ENCODE measurements at places on chromosomes 7 and 10. TPM values are rescaled to one million over a fixed set of nuclear protein-coding genes. Genes with fewer than 3 reads are reported as not detected.

Gene PTPRE
- polyA plus RNA-seq: 7.6 TPM

Gene GBX1
- not detected for polyA plus RNA-seq

- DNase-seq: no peak
These were observed 82.6 kb upstream of the AUTS2 start for GRCh38 chr7:69515495-69516212.

GRCh38 chr10:107168738-107169137 lies 4.2 kb upstream of the SORCS1 start:
- DNase-seq: no peak

DNA sequence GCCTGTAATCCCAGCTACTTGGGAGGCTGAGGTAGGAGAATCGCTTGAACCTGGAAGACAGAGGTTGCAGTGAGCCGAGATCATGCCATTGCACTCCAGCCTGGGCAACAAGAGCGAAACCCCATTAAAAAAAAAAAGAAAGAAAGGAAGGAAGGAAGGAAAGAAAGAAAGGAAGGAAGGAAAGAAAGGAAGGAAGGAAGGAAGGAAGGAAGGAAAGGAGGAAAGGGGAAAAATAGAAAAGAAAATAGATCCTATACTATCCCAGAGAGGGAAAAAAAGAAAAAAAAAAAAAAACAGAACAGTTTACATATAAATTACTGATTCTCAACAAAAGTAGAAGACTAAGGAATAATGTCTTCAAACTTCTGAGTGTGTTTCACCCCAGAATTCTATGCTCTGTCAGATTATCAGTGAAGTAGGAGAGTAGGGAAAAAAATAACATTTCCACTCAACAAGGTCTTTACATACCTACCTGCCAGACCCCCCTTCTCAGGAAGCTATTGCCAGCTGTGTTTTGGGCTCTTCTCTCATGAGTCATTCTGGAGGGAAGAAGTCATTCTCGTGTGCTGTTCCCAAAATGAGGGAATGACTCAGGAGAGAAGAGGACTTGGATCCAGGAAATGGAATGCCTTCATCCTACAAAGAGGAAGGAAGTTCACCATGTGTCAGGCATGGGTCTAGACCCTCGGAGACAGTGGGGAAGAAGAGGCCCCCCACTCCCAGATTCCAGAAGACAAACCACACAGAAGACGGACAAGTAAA lies 20.9 kb downstream of the RGS10 start:
- DNase-seq: no peak

DNA sequence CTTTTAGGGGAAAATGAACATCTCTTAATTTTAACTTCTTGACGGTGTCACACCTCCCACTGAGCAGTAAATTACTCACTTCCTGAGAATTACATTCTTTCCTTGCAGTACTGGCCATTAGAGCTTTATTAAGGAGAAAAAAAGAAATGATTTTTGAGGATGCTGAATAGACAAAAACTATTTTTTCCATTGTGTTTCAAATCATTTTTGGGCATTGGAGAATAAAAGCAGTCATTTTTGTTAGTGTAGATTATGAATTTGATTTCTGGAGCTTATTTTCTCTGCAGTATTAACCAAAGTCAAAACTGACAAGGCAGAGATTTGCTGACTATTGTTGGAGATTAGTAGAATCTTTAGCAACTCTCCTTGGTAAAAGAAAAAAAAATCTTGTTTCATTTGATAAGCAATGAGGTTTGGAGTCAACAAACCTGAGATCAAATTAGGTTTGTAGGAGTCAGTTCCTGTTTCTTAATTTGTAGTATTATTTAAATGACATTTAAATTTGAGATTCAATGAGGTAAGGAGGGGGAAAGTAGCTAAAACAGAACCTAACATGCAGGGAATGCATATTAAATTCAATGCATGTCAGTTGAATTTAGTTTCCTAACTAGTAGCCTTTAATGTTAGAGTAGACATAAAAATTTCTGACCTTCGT lies 70.6 kb downstream of the AP3M1 start:
- DNase-seq: no peak

- no peak for DNase-seq
These were observed 42.8 kb downstream of the GRB10 start for GRCh38 chr7:50739744-50740435.

- no peak for DNase-seq
These were observed 24.1 kb downstream of the SEMA3D start for GRCh38 chr7:85162721-85163120.

DNA sequence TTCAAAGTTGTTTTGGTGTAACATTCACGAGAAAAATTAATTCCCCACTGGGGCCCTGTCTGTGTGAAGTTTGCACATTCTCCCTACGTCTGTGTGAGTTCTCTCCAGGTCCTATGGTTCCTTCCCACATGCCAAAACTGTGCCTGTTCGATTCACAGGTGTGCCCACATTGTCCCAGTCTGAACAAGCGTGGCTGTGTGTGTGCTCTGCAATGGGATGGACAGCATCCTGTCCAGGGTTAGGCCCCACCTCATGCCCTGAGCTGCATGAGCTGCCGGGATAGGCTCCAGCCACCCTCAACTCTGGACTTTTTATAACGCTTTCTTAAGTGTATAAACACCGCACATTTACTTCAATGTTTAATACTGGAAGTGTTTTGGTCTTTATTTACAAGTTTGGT lies 55.4 kb downstream of the ARHGAP21 start:
- no peak for DNase-seq

GRCh38 chr7:74069790-74070618 lies 13.6 kb upstream of the LIMK1 start:
- no peak for DNase-seq

GRCh38 chr10:94902080-94902479 lies 36.4 kb upstream of the CYP2C9 start:
- no peak for DNase-seq

DNA sequence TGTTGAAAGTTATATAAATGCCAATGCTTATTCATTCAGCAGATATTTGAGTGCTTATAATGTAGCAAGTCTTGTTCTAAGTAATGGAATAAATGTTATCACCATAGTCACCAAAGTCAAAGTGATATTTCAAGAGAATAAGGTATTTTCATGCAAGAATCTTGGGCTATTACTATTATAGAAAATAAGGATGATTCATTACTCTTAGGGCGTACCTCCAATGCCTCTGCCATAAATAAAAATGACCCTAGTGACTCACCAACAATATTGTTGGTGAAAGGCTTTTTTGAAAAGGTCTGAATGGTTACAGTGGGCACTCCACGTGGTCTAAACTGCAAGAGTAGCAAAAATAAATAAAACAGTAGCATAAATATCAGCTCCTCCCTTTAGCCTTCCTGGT lies 68.4 kb downstream of the RALA start:
- DNase-seq: no peak

GRCh38 chr7:102446387-102447156 lies 13.2 kb downstream of the ORAI2 start:
- DNase-seq: no peak

DNA sequence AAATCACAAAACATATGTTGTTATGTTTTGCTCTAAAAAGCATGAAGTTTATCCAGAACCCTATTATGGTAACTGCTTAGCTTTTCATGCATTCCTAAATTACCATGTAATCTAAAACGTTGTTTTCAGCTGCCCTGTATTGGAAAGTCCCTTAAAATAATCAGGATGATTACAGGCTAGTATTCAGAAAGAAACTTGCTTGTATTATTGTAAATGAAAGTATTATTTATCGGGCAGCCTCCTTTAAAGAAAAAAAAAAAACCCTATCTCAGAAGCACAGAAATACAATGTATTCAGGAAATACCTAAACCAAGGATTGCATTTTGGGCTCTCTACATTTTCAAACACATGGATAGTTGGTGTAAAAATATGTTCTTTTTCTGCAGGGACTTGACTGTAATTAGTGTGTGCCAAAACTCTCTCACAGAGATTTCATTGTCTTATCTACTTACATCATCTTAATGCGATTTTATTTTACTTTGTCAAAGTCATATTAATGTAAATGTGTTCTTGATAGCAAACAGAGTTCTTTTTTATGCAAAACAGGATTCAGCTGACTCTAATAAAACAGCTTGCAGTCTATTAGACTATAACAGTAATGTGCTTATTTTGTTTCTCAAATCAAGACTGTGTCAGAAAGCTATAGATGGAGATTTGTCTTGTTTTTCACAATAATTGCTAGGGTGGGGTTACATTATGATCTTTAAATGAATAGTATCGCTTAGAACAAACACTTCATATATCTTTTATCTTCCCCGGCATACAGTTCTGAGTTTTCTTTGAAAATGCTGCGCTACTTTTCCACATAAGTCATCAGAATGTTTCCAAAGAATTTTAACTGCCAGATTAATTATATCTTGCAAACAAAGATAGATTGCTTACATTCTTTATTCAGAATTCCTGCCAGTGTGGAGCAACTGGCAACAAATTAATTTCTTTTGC lies 65.3 kb upstream of the ARID5B start:
- DNase-seq: no peak

DNA sequence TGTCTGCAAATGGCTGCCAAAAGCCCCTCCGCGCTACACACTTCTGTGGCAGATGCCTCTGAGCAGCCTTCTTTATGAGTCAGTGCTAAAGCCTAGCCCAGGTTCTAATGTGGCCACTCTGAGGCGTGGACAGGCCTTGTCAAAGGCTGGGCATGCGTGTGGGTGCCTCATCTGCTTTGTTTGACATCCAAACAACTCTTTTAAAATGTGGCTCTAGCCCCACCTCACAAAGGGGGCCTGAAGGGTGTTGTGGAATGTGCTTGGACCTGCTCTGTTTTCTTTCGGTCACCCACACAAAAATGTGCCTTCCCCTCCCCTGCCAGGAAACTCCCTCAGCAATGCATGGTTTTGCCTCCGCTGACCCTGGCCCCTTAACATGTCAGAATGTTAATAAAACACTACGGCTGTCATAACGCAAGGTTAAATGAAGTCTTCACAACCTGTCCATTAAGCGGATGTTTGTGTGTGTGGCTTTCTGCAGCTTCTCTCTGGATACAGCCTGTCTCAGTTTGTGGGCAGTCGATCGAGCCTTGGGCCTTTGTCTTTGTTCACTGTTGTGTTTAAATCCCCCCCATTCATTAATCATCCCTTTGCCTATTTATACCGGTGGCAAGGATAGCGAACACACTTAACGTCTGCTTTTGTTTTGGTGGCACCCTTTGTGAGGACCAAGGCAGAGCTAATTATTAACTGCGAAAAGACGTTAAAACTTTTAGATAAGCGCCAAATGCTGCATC lies 718.9 kb downstream of the LRMDA start:
- DNase-seq: peak; percentile 52

Measured in right lung (tissue), 10 donors.